Suppressor macrophage (primary cell): ENCODE measurements at places on chromosomes 2 and 18.

DNA sequence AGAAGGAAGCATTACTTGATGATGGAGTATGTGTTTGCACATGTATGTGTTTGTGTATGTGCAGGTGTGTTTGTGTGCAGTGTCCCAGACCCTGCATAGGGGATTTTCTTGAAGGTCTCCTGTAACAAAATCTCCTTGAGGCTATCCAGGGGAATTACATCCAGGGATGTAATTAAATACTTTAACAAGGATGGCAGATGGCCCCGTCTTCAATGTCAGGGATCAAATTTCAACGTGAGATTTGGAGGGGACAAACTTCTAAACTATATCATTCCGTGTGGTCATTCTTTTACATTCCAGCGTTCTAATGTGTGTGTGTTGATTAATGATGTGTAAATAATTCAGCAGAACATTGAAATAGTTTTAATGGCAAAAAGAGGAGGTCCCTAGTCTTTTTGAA is 3.3 kb downstream of the UGT1A9 start:
- DNase-seq, result no peak

DNA sequence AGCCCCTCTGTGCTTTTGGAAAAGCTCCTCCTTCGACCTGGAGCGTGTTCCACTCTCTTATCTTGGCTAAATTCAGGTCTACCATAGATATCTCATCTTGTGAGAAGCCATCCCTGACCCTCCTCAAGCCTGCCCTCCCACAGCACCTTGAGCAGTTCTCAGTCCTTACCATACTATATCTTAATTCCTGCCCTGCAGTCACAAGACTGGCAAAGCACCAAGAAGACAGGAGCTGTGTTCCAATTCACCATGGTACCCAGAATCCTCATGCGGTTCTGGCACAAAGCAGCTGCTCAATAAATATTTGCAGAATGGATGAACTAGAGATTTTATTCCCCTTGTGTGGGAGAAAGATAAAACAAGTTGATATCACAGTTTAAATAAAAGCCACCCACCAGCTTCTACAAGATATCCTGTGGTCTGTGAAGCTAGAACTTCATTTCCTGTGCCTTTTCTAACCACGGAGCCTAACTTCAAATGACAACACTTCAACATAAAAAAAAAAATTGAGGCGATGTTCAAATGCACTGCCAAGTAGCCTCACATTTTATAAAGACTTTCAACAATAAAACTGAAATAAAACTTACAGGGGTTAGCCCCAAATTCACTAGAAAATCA is 19.5 kb downstream of the MARCHF4 start:
- DNase-seq, result no peak

GRCh38 chr2:3650140-3650920 is 7.7 kb upstream of the ALLC start:
- DNase-seq, result no peak

DNA sequence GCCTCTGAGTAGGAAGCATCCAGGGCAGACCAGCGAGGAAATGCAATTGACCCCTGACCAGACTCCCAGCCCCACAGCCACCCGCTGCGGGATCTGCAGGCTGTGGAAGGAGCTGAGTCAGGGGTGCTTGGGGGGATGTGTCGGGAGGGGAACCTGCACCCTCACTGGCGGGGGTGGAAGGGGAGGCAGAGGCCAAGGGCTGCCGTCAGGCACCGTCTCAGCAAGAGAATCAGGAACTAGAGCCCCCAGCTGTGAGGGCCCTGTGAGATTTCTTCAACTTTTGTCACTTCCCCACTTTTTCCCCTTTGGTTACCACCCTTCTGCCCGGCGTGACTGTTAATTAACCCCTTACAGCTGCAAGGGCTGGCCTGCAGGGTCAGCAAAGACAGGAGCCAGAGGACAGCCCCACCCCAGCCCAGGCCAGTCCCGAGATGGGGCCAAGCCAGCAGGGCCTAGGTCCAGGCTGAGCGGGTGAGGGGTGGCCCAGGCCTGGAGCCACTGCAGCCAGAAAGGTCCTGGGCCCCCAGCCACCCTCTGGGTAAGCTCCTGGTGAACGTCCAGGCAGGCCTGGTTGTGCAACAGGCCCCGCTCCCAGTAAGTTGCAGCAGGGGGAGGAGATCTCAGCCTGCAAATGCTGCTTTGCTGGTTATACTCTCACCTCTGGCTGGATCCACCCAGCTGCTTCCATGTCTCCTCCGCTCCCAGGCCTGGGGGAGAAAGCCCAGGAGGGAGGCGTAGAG is 147.0 kb upstream of the ID2 start:
- DNase-seq, result peak; percentile 99

GRCh38 chr2:120204945-120205670 is 18.1 kb downstream of the TMEM185B start:
- DNase-seq, result no peak
